ENCODE measurements at places on chromosomes 6 and 20.

DNA sequence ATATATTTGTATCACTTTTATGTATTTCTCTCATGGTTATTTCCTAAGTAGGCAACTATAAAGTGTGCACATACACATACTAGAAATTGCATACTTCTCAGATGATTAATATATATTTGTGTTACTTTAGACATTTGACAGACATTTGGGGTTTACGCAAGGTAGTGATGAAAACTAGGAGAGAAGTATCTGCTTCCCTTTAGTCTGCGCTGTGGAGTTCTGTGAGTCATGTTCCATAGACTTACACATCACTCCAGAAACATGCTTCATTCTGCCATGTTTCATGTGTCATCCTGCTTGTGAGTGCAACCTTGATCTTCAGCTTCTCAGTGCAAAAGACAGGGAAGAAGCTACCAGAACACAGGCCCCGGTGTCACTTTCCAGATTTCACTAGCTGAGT is 200.7 kb upstream of the BMP2 start:
- DNase-seq: no peak

- DNase-seq: peak; percentile 93
Observed at GRCh38 chr6:37018198-37019064, 13.0 kb downstream of the FGD2 start.

- no peak for DNase-seq
Observed at GRCh38 chr6:105397987-105398386, 4.9 kb downstream of the PREP start.

DNA sequence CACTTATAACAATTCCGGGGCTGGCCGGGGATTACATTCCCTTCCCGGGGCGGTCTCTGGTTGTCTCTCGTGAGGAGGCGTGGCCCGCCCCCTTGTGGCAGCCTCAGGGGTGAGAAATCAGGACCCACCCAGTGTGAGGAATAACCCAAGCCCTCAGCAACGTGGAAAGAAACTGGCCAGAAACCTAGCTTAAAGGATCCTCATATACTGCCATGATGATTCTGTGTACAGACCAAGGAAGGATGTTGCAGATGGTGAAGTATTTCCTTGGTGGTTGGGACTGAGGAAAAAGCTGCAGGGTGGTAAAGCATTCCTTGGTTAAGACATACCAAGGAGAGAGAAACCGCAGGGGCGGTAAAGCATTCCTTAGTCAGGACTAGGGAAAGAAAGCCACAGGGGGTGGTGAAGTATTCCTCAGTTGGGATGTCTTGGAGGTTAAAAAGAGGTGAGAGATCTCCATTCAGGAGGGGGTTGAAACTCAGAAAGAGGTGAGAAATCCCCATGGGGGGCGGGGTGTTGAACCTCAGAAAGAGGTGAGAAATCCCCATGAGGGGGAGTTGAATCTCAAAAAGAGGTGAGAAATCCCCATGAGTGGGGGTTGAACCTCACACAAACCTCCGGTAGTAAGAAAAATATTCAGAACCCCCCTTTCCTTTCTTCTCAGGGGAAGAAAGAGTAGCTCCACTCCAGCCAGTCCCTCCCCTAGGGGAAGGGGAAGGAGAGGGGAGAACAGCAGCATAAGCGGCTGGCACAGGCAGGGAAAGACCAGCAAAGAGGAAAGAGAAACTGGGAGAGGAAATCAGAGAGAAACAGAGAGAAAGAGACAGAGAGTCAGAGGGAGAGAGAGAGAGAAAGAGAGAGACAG is 238.1 kb downstream of the RNGTT start:
- DNase-seq: no peak

- DNase-seq: no peak
Observed at GRCh38 chr20:41030061-41030460, 1.4 kb downstream of the TOP1 start.

GRCh38 chr6:90039911-90040310 is 145.6 kb downstream of the GJA10 start:
- no peak for DNase-seq

DNA sequence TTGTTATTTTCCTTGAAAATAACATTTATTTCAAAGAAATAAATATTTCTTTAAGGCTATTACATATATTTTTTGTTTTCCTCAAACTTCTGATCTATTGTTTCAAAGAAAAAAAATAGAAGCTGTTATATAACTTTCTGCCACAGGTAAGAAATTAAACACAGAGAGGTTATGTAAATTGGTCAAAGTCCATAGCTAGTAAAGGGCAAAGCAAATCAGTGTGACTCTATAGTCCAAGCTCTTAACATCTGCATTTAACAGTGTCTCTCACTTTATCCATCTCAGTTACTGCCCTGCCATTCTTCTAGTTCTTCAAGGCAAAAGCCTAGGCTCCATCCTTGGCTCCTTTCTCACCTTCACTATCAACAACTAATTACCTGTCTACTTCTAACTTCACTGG is 57.1 kb downstream of the RWDD2A start:
- no peak for DNase-seq

DNA sequence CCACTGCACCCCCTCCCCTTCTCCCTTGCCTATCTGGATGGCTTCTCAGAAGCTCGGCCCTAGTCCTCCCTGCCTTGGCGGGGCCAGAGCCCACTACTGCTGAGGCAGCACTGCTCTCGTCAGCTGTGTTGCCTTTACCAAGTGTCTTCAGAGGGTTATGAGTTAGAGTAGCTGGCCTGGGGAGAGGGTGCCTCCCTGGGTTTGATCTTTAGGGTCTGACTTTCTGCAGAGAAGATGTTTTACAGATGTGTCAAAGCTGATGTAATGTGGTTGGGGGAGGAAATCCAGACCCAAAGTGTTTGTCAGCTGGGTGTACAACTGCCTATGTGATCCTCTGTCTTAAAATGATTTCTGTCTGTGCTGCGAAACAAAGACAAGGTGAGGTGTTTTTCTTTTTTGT is 30.4 kb upstream of the PI16 start:
- no peak for DNase-seq

- DNase-seq: no peak
Observed at GRCh38 chr6:31559958-31560696, 12.0 kb upstream of the LTA start.

- no peak for DNase-seq
Observed at GRCh38 chr6:65123521-65123920, 583.5 kb downstream of the EYS start.

GRCh38 chr6:132314432-132314831 is 86.8 kb downstream of the MOXD1 start:
- no peak for DNase-seq

DNA sequence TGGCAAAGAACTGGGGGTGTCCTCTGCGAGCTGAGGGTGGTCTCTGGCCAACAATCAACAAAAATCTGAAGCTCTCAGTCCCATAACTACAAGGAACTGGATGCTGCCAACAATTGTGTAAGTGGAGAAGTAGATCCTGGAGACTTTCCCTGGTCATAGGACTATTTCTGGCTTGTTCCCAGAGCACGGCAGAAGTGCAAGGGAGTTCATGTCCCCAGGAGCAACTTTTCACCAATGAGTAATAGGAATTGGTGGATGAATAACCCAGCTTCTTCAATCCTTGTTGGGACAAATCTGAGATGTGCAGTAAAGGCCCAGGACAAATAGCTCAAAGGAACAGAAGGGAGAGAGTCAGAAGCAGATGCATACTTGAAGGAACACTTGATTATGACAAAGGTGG is 95.5 kb downstream of the QRSL1 start:
- no peak for DNase-seq

- peak; percentile 21 for DNase-seq
Observed at GRCh38 chr6:152625213-152625612, 11.9 kb downstream of the SYNE1 start.

- DNase-seq: peak; percentile 50
Observed at GRCh38 chr20:45347936-45348778, at the start of gene SDC4. SDC4 (minus strand) TSS chr20:45348424; CDS start chr20:45348384, 40 bp downstream.

DNA sequence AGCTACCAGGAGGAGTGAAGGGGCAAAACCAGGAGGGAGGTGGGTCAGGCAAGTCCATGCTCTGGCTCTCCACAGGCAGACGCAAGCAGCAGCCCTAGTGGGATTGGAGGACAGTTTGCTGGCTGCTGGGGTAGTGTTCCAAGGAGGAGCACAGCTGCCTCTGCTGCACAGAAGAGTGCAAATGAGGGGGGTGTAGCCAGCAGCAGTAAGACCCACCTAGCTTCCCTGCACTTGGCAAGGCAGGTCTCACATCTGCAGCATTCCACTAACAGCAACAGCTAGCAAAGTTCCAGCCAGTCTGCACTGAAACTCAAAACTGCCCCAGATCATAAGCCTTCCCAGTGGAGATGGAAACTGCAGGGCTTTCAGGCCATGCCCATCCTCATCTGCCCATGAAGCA is 405.0 kb downstream of the UTRN start:
- no peak for DNase-seq

DNA sequence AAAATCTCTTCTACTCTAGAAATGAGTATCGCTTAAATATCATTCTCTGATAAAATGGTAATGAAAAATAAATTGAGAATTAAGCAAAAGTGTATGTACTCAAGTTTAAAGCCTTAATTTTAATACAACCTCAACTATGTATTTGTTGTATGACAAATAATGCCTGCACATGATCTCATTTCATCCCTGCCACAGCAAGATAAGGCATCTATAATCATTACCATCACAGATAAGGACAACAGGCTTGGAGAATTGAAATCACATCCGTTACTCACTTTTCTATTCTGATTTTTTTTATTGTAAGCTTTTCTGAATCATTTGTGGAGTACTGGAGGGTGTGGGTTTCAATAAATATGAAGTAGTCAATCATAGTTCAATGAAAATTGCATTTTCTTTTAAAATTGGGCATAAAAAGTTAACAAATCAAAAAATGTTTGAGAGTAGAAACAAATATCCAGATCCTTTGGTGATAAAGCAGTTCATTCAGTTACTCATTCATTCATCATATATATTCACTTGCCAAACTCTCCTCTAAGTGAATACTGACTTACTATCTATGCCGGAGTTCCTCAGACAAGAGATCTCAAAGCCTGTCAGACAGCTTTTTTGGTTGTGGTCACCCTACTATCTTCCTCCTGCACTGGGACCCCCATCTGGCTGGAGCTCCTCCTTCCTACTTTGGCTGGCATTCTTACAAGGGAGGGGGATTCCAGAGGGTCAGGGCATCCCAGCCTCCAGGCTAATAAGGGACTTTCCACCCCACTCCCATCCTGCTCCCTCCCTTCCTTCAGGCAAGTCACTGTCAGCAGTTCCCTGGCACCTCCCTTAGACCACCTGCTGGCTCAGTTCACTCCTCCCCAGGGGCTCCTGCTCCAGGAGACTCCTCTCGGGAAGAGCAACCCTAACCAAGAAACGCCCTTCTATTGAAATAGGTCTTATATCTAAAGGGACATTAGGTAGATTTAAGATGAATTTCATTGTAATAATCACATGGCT is 118.6 kb downstream of the OGFRL1 start:
- DNase-seq: no peak

Measured in T-helper 1 cell (primary cell).